Upper lobe of left lung (tissue), 6 donors: ENCODE measurements at places on chromosomes 11 and 22. TPM values are rescaled to one million over a fixed set of nuclear protein-coding genes. Genes with fewer than 3 reads are reported as not detected.

GRCh38 chr11:31240340-31240904, 129.1 kb downstream of the DCDC1 start:
- H3K4me1 ChIP-seq, result no peaks in the 10 kb centered on the region
- H3K27me3 ChIP-seq, result no peaks in the 10 kb centered on the region
- no peak for DNase-seq
- no peaks in the 10 kb centered on the region for H3K36me3 ChIP-seq
- no peak overlapping the region for H3K4me3 ChIP-seq
- no peak overlapping the region for H3K27ac ChIP-seq

GRCh38 chr11:69154938-69155301, 815 bp upstream of the SMIM38 start:
- no peak overlapping the region for H3K27ac ChIP-seq
- H3K4me1 ChIP-seq, result peaks cover 16% of the 10 kb centered on the region
- no peaks in the 10 kb centered on the region for H3K36me3 ChIP-seq
- peak; percentile 60 for DNase-seq

The MRGPRX3 gene
- total RNA-seq, result not detected

The SEPTIN5 gene
- 13.2 TPM for total RNA-seq

The TMPRSS4 gene
- 1.6 TPM for total RNA-seq

The ELP4 gene
- total RNA-seq, result 15.7 TPM

DNA sequence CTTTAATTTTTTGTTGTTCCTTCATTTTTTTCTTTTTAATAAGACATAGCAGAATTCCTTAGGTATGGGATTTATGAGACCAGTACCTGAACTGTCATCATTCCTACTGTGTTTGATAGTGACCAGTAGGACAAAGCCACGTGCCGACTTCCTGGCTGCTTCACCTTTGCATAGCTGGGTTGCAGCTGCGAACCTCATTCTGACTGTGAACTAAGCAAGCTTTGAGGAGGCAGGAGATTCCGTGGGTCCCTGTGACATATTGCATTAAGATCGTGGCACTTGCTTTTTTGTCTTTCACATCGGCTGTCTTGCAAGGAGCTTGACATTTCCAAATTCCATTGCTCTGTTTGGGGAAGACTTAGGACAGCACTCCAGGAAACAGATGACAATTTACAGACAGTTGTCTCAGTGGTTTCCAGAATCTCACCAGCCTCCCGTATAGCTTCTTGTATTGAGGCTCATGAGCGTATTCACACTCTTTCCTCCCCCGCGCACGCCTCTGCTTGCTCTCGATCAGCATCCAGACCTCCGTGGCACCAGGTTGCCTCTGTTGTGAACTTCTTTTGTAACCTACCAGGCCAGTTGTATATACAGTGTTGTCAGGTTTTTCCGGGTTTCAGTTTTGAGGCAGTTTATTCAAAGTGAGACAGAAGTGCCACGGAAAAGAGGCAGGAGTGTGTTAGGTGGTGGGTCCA, 101.7 kb downstream of the CWC15 start:
- H3K27me3 ChIP-seq, result no peaks in the 10 kb centered on the region
- DNase-seq, result no peak
- no peak overlapping the region for H3K27ac ChIP-seq

- no peak overlapping the region for H3K27ac ChIP-seq
- H3K36me3 ChIP-seq, result no peaks in the 10 kb centered on the region
- DNase-seq, result no peak
- no peaks in the 10 kb centered on the region for H3K4me1 ChIP-seq
Measured at GRCh38 chr11:81165164-81165563, 1568.5 kb downstream of the FAM181B start.

GRCh38 chr11:1129143-1129610, 28.6 kb upstream of the MUC5AC start:
- H3K36me3 ChIP-seq, result no peaks in the 10 kb centered on the region
- H3K27ac ChIP-seq, result no peak overlapping the region
- peak; percentile 74 for DNase-seq
- H3K27me3 ChIP-seq, result no peaks in the 10 kb centered on the region
- H3K4me1 ChIP-seq, result no peaks in the 10 kb centered on the region

GRCh38 chr22:44184006-44184405, 3.3 kb downstream of the PARVG start:
- no peak overlapping the region for H3K27ac ChIP-seq
- DNase-seq, result no peak
- no peak overlapping the region for H3K4me3 ChIP-seq
- H3K36me3 ChIP-seq, result no peaks in the 10 kb centered on the region
- no peaks in the 10 kb centered on the region for H3K27me3 ChIP-seq

The PRR33 gene
- total RNA-seq, result not detected
